ENCODE measurements at places on chromosomes 4 and X. TPM values are rescaled to one million over a fixed set of nuclear protein-coding genes. Genes with fewer than 3 reads are reported as not detected.

Gene PABPC1L2B
- total RNA-seq: not detected

Gene GLRA3
- total RNA-seq: not detected

Gene IBSP
- total RNA-seq: not detected

- DNase-seq: no peak
These were observed 399.7 kb downstream of the PABPC4L start for GRCh38 chr4:133801883-133802282.

DNA sequence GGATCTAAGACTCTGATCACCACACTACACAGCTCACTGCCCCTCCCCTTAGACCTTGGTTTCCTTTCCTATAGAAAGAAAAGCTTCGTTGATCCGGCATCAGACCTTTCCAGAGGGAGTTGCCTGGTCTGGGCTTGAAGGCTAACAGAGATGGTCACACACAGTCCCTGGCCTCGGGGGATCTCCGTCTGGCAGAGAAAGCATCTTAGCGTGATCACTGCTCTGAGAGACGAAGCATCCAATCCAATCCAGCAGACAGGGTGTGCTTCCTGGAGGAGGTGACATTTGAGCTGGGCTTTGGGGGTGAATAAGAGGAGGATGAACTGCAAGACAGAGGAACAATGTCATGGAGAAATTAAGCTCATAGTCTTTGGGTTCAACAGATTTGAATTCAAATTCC, 49.5 kb downstream of the HTRA3 start:
- DNase-seq: no peak

DNA sequence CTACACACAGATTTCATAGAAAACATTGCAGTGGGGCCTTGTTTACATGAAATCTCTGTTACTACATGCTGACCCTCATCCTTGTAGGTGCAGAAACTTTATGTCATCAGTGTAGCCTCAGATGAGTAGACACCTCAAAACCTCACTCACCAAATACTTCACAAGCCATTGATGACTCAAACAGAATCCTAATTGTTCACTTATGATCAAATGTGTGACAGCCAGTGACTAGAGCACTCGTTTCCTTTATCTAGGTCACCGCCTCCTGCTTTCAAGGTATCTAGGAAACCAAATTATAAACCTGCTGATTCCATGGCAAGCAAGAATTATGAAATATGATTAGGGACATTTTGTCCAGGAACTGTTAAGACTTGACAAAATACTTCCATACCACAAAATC, 255.8 kb upstream of the GPRIN3 start:
- no peak for DNase-seq

DNA sequence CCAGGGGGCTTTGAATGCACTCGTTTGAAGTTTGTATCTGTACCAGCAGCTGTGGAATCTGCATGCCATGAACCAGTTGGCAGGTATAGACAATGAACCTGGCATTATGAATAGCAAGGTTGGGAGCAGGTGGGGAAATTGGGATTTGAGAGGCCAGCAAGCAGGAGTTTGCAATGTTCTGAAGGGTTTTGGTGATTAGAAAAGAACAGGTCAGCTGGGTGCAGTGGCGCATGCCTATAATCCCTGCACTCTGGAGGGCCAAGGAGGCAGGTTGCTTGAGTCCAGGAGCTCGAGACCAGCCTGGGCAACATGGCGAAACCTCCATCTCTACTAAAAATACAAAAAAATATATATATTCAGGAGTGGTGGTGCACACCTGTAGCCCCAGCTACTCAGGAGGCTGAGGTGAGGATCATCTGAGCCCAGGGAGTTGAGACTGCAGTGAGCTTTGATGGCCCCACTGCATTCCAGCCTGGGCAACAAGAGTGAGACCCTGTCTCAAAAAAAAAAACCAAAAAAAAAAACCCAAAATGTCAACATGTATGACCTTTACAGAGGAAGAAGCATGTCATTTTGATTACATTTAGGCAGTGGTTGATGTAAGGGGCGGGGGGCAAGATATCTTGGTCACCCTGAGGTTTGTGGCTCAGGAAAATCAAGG, 63.9 kb downstream of the TSC22D3 start:
- DNase-seq: no peak

Data from astrocyte (in vitro differentiated cells and primary cell).